Cortex of kidney (tissue), 1 donor: ENCODE measurements at places on chromosomes 2 and 18.

- no peak for DNase-seq
Observed at GRCh38 chr2:27897717-27898116, 7.2 kb downstream of the BABAM2 start.

DNA sequence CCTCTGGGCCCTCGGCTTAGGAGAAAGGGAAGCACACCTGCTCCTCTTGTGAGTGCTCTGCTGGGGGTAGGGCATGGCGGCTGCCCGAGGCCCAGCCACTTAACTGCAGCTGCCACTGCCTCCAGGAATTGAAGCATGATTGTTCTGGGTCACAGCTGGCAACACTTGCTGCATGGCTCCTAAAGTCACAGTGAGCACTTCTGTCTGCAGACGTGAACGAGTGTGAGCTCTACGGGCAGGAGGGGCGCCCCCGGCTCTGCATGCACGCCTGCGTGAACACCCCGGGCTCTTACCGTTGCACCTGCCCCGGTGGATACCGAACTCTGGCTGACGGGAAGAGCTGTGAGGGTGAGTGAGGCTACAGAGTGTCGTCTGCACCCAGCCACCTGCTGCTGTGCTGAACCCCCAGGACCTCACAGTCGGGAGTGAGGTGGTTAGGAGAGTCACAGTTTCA, 44.4 kb downstream of the FBLN7 start:
- no peak for DNase-seq

DNA sequence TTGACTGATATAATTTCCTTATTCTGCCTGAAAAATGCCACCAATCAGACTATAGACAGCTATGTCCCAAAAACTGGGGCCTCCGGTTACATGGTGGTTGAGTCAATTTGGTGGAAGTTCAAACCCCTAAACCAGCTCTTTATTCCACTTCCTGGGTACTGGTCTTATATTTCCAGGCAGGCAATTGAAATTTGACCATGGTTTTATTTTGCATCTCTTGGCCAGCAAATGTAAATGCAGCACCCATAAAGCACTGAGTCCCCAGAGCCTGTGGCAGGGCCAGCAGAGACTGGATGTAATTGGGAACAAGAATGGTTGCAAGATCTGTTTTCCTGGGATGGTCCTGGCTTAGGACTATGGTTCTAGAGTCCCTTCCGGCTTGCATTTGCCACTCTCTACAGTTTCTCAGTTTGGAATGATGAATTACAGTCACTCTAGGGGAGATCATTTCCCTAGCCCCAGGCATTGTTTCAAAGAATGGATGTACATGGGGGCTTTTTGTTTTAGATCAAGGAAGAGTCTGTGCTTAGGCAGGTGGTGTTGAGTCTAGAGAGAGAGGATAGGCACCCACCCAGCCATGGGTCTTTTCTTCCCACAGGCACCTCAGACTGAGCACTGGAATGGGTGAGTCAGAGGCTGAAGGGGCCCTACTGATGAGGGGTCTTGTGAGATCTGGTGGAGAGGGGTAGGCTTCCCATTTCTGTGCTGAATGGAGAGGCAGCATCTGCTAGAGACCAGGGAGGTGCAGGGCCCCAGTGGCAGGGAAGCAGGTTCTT, 108.4 kb upstream of the CDC42EP3 start:
- no peak for DNase-seq

GRCh38 chr2:23124214-23124750, 260.7 kb upstream of the KLHL29 start:
- no peak for DNase-seq

DNA sequence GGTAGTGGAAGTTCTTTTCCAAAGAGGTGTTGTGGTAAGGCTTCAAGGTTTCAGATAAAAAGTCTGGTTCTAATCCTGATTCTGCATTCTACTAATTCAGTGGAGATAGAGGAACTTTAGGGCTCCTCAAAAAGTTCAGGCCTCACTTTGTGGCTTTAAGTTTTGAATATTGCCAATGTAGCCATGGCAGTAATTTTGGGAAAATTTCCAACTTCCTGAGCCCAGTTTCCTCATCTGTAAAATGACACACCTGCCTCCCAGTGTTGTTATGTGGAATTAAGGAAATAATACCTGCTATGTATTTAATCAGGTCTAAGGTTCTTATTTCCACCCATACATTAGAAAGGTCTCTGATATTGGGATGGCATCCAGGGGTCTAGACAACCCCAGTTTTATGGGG, 147.6 kb upstream of the ITGA6 start:
- DNase-seq: no peak

- DNase-seq: no peak
Observed at GRCh38 chr2:97011977-97012569, 25.7 kb upstream of the FAM178B start.

- no peak for DNase-seq
Observed at GRCh38 chr18:11118051-11118766, 31.2 kb downstream of the PIEZO2 start.

DNA sequence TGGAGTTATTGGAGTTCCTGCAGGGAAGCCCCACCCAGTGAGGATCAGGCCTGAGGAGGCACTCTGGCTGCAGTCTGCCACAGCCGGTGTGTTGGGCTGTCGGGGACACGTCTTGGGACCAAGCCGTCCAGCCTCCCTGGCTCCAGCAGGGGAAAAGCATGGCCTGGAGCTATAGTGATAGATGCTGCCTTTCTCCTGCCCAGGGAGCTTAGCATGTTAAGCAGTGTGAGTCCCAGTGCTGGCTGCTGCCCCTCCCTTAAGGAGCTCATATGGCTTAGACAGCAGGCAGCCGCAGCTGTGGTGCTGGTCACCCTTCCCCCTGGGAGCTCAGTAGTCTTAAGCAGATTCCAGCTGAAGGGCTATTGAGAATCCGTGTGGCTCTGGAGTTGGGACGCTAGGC, 78.9 kb downstream of the CERS6 start:
- no peak for DNase-seq

GRCh38 chr2:144446136-144446535, 73.8 kb downstream of the ZEB2 start:
- no peak for DNase-seq

DNA sequence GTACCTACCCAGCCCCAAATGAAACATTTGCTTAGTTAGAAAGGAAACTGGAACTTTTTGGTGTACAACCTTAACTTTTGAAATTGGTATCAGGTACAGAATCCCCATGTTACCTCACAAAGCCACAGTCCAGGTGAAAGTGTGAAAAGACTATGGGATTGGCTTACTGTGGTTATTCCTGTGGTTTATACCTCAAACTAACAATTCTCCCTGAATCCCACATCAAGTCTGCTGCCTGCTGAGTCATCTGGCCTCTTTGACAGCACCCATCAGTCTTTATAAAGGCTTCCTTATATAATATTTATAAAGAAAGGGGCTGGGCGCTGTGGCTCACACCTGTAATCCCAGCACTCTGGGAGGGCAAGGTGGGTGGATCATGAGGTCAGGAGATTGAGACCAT, 164.6 kb downstream of the TMEM247 start:
- no peak for DNase-seq

GRCh38 chr2:41992671-41993434, 55.0 kb upstream of the PKDCC start:
- no peak for DNase-seq

GRCh38 chr2:41965909-41966295, 81.9 kb upstream of the PKDCC start:
- no peak for DNase-seq

- DNase-seq: no peak
Observed at GRCh38 chr18:71784777-71785176, 759.4 kb downstream of the CBLN2 start.

GRCh38 chr2:42568401-42569115, at the start of gene MTA3:
MTA3 (plus strand) TSS chr2:42568632; CDS start chr2:42568746, 114 bp downstream.
- no peak for DNase-seq

GRCh38 chr2:100250645-100251044, 71.7 kb downstream of the LONRF2 start:
- DNase-seq: no peak

- DNase-seq: no peak
Observed at GRCh38 chr2:62363166-62363565, 142.8 kb downstream of the TMEM17 start.

- no peak for DNase-seq
Observed at GRCh38 chr2:100666996-100667395, 104.2 kb downstream of the PDCL3 start.

GRCh38 chr2:130824492-130825061, 12.1 kb upstream of the ARHGEF4 start:
- no peak for DNase-seq

- DNase-seq: no peak
Observed at GRCh38 chr2:233974530-233975071, 57.4 kb downstream of the TRPM8 start.

- no peak for DNase-seq
Observed at GRCh38 chr2:186220409-186220808, 265.7 kb upstream of the ZC3H15 start.

GRCh38 chr2:27804146-27804545, 32.6 kb downstream of the MRPL33 start:
- no peak for DNase-seq

DNA sequence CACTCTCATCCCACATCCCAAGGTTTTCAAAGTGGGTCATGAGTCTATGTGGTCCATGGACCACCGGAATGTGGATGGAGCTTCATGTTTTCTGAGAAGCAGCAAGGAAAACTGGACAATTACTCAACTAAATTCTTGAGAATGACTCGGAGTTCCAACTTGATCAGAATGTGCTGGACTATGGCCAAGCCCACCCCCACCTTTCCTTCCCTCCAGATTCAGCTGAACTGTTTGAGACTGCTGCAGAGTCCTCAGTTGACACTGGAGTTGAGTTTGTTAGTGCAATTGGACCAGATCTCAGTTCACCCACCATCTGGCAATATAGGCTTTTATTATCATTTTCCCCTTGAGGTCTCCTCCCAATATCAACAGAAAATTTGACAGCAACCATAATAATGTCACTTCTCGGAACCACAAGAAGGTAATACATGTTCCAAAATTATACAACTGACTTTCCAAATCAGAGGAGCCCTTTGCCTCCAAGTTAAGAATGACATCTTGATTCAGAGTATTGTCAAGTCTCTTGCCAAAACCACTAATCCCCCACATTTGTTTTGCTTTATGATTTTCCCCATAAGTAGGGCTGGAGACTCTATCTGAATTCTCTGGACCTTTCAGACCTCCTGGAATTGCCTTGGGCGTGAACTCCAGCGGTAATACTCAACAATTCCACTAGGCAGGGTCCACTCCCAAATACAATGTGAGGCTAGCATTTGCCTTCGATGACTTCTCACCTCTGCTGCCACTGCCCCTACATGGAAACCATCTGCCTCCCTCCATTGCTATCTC, 8.8 kb downstream of the COL4A4 start:
- DNase-seq: no peak

GRCh38 chr18:24465486-24465885, 5.0 kb downstream of the HRH4 start:
- no peak for DNase-seq

GRCh38 chr2:193985272-193985671, 1671.8 kb upstream of the SLC39A10 start:
- no peak for DNase-seq

DNA sequence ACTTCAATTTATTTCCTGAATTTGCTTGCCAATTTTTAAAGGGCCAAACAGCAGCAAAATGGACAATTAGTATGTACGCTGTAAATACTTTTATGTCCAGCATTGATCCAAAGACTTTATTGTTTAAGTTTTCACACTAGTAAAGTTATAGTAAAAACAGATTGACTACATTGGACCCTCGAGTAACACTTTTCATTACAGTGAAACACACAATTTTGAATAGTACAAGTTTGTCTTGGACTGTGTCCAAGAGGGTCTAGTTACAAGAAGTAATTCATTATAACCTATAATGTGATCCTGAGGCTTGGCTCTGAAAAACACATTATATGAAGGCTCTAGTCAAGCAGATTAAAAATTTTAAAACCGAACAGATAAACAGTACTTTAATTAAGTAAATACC, 11.4 kb upstream of the RBBP8 start:
- no peak for DNase-seq

GRCh38 chr2:195330513-195330956, 326.5 kb upstream of the SLC39A10 start:
- no peak for DNase-seq

GRCh38 chr2:217899231-217900009, 103.4 kb downstream of the TNS1 start:
- no peak for DNase-seq

DNA sequence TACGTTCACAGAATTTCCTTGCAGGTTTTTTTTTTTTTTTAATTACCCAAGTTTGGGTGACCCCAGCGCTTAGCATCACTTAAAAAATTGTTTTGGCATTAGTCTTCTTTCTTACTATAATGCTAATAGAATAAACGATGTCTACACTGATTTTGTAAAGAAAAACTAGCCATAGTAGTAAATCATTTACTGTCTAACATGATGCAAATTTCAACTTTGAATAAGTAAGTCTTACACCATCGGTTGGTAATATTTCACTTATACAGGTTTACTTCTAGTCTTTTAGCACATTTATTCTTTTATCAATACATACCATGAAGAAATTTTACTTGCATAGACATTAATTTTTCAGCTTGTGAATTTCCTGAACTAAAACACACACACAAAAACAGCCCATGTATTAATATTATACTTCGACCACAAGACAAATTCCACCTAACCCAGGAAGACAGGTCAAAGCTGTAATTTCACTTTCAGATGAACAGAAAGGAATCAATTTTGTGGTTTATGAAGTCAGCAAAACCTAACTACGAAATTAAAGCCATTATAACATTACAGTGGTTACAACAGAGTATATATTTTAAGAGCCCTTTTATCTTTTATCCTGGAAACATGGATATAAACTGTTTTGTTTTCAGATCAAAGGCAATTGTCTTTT, 1.9 kb downstream of the YES1 start:
- DNase-seq: no peak

DNA sequence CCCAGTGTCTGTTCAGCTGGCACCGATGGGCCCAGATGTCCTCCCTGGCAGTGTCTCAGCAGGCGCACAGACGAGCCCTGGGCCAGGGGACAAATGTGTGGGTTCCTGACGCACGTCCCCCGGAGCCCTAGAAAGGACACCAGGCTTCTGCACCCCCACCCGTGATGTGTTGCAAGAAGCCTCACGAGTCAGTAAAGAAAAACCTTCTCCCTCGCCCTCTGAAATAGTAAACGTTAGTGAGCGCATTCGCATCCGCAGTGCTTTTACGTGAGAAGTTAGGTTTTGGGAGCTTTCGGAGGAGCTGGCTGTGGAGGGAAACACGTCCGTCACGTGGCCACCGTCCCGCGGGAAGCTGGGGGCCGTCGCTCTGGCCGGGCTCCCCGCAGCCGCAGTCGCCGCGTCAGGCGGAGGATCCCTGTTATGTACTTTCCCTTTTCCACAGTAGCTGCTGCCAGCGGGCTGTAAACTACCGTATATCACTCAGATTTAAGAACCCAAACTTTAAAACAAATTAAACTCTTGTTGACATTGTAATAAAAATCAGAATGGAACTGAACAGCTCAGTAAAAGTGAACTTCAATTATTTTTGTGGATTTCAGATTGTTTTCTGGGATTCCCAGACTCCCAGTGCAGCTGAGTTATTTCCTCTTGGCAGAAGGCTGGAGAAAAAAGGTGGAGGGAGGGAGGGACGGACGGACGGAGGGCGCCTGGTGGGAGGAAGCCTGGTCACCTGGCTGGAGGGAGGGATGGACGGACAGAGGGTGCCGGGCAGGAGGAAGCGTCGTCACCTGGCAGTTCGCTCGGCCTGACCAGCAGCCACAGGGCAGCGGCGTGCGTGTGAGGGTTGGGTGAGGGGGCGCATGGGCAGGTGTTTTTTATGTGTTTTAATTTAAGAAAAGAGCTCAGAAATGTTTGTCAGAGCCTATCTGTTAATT, 112.1 kb downstream of the NFATC1 start:
- no peak for DNase-seq
